ENCODE measurements at places on chromosomes 1 and 21.

- no peak for DNase-seq
Observed at GRCh38 chr1:20663365-20663764, 2.2 kb upstream of the DDOST start.

GRCh38 chr1:232062967-232063366 lies 436.4 kb downstream of the DISC1 start:
- DNase-seq = no peak

DNA sequence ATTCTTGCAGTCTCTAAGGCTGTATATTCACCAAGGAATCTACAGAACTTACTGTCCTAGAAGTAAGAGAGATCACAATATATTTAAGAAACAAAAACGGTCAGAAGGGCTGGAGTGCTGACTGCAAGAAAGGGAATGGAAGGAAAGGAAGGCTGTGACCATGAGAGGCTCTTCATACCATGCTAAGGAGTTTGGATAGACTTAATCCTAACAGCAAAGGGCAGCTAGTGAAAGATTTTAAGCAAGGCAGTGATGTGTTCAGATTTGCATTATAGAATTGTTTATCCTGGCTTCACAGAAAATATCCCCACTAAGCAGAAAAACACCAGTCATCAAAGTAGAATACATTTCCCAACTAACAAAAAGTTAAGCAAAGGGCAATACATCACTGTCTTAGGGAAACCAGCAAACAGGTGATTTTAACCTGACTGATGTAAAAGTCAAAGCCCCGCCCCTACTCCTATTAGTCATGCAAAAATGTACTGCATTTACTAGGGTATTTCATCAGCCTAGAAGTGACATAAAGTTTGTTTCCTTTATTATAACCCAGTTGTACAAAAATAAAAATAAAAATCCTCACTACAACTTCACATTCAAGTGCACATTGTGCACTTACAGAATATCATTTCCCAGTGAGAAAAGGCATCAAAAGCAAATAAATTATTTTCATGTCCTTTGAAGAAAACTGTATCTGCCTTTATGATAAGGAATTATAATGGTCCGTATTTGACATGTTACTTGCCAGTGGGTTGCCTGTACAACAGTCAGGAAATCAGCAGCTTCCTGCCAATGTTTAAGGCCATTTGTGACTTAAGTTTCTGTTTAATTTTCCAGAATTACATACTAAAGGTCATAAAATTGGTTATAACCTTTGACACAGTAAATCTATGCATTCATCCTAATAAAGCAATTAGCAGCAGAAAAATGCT lies 17.2 kb downstream of the JAK1 start:
- peak; percentile 37 for DNase-seq

DNA sequence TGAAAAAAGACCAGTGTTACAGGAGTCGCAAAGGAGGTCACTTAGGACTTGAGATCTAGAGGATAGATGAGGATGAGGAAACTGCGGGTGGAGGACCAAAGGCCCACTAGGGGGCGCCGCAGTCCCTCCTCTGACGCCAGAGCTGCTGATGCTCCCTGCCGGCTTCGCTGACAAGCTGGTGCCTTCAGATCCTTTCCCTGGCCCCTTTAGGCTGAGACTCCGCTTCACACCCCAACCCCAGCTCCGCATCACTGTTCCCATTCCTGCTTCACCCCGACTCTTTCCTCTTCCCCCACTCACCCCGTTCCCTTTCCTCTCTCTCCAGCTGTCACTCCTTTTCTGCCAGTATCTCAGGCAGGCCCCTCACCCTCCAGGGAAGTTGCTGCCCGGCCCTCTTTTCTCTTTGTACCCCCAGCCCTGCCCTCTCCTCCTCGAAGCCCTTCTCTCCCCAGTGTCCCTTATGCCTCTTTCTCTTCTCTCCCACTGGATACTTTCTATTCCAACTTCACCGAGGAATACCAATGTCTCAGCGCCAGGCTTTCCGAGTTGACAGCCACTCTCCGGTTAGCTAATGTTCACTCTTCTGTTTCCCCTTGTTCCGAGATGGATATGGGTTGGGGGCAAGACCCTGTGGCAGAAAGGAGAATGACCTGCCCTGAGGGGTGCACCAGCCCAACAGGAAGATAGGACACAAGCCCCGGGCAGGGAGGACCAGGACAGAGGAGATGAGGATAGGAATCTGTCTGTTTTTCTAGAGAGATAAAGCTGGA lies 4.5 kb downstream of the KCNJ9 start:
- peak; percentile 56 for DNase-seq

GRCh38 chr21:43574741-43575472 lies 84.4 kb downstream of the HSF2BP start:
- DNase-seq = no peak

DNA sequence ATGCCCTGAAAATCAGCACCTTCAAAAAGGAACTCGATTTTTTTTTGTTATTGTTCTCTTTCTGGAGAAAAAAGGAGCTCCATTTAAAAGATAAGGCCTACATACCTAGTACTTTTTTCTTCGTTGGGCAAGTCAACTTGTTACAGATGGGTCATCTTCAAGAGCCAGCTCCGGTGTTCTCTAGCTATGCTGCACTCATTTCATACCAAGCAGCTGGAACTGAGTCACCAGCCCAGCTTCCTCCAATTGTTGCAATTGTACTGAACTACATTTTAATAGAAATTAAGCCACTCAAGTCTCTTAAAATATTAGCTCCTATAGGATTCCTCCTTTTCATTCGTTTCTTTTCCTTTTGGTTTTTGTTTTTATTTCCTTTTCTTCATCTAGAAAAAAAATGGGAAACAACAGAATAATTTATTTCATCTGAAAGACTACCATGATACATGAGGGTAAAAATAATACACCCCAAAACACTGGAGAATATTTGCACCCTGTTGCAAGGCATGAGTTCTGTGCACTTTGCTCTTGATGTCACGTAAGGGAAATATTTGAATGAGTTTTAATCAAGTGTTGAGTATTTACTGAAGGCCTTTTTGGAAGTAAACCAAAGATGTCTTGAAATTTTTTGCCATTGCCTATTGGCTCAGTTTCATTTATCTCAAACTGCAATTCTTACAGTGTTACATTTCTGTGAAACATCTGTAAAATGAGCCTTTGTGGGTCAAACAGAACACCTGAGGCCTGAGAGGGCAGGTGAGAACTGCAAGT lies 60.5 kb downstream of the CLIC4 start:
- DNase-seq = peak; percentile 59

DNA sequence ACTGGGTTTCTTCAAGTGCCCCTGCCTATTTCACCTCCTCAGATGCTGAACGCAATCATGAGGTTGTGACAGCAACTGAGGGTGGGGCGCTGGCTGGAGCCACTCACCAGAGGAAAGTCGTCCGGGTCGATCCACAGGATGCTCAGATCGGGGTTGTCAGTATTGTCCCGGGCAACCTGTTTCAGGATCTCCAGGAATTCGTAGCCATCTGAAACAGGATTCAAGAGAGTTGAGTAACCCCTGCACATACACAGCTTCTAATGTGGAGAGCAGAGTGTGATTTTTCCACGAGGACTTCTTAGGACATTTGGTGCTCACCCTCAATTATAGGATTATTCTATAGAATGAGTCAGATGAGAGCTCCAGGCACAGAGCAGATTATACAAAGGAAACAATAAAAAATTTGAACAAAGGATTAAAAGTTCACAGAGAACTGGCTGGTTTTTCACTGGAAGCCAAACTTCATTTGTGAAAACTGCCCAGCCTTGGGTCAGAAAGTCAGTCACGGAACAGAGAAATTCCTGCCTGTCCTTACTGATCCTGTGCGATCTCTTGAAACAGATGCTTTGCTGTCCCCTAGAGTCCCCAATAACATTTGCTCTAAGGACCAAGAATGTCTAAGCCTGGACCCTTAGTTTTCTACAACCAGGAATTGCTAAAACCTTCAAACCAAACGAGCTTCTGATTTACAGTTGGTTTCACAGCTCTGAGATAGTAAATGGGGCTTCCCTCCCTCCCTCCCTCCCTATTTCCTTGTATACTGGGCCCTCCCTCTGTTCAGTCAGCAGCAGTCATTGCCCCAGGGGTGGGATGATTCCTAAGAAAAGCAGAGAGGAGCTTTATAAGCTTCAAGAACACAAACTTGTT lies 63.2 kb downstream of the CASQ2 start:
- DNase-seq = no peak

- no peak for DNase-seq
Observed at GRCh38 chr1:33292726-33293340, 28.1 kb downstream of the A3GALT2 start.

DNA sequence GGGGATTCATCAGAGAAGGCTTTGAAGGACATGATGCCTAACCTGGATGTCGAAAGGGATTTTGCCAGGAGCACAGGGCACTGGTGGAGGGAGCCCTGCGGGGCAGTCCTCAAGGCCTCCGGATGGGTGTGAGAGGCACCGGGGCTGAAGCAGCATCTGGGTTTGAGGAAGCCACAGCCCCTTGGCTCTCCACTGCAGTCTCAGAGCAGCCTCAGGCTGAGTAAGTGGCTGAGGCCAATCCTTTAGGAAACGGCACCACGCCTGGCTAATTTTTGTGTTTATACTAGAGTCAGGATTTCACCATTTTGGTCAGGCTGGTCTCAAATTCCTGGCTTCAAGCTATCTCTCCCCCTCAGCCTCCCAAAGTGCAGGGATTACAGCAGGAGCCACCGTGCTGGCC lies 12.0 kb downstream of the ERVH48-1 start:
- DNase-seq = no peak

DNA sequence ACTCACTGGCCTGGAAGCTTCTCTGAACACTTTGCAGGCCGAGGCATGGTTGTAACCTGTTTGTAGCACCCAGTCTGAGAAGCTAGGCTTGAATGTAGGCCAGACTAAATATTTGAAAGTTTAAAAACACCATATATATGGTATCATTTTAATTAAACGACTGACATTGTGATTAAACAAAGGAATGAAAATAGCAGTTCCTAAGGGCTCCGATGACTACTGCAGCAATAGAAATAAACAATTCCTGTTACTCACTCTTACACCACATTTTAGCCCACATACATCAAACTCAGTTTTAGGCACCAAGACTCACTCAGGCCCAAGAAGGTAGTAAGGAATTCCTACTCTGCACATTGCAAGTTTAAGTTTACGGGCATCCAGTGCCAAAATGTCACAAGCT lies 281.2 kb downstream of the AKT3 start:
- DNase-seq = no peak

- no peak for DNase-seq
Observed at GRCh38 chr1:226296911-226297310, 12.1 kb downstream of the LIN9 start.

DNA sequence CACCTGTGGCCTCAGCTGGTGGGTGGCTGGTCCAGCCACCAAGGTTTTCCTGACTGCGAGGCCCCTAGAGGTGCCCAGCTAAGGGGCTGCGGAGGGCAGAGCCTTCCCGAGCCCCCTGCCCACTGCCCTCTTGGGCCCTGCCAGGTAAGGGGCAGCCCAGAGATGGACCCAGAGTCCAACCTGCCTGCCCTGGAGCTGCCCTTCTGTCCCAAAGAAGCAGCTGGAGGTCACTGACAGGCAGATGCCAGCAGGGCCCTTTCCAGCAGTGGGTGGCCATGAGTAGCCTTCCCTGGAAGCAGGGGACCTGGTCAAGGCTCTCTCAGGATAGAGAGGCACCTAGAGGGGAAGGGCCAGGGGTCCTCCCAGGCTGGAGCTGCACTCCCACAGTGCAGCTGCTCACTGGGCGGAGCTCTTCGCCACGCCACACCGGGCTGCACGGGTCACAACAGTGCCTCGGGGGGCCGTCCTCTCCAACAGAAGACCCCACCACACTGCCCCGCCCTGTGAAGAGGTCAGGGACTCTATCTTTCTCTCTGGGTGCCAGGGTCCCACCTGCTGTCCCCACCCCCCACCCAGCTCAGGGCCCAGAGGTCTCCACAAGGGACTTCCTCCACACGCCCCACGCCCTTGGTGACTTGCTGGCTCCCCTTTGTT lies 10.9 kb upstream of the GNB1 start:
- DNase-seq = no peak

Data from fibroblast of upper back skin (primary cell).